ENCODE measurements at places on chromosomes 5 and 9.

DNA sequence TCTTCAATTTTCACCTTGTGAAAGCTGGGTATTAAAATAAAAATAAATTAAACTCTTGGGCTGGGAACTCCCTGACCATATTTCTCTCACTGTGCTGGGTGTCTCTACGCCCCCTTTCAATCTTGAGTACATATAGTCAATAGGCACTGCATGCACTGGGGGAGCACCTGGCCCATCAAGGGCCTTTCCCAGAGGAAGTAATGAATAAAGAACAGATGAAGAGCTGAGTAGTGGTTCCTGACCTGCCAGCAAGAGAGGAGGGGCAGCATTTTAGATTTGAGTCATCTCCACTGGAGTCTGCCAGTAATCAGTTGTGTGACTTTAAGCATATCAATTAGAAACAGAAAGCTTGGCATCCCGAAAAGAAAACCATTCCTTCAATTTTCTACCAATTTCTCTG lies 6.2 kb downstream of the MAPKAP1 start:
- no peak for DNase-seq

GRCh38 chr5:16618138-16618897 lies 1.5 kb upstream of the RETREG1 start:
- DNase-seq: no peak

- DNase-seq: no peak
Measured at GRCh38 chr9:81213456-81213855, 475.9 kb downstream of the TLE1 start.

DNA sequence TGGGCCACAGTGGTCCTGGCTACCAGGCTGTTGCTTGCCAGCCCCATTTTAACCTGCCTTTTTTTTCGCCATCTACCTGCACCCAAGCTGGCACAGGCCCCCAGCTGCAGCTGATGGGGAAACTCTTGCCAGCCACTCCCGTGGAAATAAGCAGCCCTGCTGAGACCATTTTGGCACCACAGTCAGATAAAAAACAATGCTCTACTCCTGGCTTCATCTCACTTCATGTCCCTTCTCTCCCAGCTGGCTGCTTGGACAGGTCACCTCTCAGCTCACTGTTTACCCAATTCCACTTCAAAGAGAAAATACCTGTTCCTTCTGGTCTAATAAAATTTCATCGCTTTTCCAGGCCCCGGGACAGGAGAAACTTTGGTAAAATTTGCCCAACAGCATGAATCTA lies 322.6 kb upstream of the SLC30A5 start:
- DNase-seq: no peak

- DNase-seq: no peak
Measured at GRCh38 chr5:4804691-4805360, 335.3 kb upstream of the ADAMTS16 start.

GRCh38 chr5:40361378-40361777 lies 318.3 kb upstream of the PTGER4 start:
- no peak for DNase-seq

DNA sequence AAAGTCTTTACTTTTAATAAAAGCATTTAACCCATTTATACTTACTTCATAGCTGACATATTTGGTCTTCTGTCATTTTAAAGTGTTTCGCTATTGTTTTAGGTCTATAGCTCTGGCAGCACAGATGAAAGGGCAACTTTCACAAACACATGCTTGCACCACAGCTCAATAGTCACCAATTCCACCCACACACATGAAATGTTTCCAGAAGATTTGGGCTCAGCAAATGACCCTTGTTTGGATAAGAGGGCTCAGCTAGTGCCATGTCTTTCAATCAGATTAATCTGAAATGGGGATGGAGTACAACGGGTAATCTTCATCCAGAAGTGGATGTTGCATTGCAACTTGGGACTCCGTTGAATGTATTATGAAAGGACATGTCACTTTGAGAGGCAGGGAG lies 176.0 kb downstream of the FGF18 start:
- DNase-seq: no peak

DNA sequence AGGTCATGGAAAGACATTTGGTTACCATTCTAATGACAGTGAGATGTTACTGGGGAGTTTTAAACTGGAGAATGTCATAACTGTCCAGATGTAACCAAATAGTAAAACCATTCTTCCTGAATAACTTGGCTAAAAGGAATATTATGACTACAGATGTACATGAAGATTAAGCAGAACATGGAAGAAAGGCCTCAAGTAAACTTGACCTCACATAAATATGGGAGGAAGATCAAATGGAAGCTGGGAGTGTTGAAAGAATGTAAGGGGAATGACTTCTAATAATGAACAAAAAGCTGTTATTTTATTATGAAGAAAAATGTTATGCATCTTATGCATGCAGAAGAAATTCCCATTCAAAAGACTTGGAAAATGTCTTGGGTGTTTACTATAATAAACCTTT lies 107.7 kb upstream of the CDKN2B start:
- DNase-seq: no peak

GRCh38 chr5:124283031-124283430 lies 463.4 kb downstream of the ZNF608 start:
- no peak for DNase-seq

DNA sequence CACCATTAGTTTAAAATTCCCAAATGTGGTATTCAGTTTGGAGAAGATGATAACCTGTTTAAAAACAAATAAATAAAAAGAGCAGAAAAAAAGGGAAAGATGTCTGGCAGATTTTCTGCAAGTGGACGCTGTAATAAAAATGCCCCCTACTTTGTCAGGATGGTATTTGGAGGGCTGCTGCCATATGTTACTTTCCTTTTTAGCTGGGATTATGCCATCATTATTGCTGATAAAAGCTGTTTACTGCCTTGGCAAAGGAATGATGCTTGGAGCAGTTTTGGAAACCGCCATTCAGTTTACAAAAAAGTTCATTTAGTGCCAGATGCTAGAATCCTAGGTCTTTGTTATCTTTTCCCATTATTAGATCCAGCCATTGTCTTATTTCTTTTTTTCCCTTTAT lies 104.8 kb downstream of the PBX3 start:
- DNase-seq: no peak

DNA sequence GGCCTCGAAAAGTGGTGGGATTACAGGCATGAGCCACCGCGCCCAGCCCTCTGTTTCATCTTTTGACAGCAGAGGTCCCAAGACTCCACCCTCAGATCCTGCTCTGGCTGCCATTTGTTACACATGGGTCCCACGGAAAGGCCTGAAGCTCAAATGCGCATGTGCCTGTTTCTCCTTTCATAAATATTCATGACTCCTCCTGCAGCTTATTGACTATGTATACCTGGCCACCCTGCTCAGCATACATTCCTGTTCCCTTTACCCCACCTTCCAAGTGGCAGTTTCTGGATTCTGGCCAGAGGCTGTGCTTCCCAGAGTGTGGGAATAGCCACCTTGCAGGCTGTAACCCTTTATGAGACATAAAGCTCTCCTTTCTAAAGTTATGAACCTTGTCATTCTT lies 46.5 kb downstream of the AUH start:
- DNase-seq: no peak

DNA sequence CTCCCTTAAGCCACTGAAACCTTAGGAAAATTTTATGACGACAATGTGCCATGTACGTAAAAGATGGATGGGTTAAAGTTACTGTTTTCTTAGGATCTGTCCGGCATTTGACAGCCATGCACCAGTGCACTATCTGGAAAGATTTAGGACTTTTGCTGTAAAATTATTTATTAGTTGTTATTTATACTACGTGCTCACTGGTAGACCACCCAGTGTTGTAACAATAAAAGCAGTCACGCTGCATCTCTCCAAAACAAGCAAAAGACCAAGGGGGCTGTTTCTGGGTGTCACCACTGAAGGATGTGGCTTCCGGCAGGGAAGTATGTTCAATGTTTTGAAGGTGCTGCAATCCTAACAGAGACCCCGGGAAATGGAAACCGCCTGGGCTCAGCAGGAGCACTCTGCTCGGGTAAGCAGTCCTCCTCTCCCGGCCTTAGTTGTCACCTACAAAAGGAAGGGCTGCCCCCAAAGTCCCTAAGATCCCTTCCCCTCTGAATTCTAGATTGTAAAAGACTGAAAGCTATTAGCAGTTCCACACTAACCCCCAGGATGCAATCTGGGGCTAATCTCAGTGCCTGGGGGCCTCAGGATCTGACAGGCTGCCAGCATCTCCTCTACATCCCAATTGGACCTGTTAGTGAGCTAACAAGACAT lies 38.6 kb downstream of the SAXO1 start:
- DNase-seq: no peak

GRCh38 chr5:149317281-149318048 lies 27.8 kb upstream of the GRPEL2 start:
- no peak for DNase-seq

- DNase-seq: no peak
Measured at GRCh38 chr5:156219483-156220005, 107.4 kb upstream of the SGCD start.

DNA sequence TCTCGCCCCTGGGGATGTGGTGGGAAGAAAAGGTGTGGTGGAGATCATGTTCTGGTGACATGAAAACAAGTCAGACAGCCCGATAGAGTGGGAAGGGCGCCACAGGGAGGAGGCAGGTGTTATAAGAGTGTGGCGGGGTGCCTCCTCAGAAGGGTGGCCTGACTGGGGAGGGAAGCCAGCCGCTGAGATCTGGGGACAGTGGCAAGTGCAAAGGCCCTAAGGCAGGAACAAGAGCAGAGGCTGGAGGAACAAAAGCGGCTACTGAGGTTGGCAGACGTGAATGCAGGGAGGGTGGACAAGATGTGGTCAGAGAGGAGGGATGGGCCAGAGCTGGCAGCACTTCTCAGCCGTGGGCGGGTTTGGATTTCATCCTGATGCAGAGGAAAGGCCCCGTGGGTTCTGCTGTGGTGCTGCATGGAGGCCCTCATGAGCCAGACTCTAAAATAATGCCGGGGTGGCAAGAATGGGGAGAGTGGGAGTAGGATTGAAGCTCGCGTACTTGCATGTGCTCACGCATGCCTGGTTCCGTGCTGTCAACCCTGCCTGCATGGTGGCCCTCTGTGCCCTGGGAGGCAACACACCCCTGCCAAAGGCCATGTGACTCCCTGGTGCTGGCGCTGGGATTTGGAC lies 89.2 kb downstream of the MVB12B start:
- no peak for DNase-seq

GRCh38 chr9:113155911-113156588 lies 5.2 kb downstream of the SLC31A2 start:
- DNase-seq: no peak

DNA sequence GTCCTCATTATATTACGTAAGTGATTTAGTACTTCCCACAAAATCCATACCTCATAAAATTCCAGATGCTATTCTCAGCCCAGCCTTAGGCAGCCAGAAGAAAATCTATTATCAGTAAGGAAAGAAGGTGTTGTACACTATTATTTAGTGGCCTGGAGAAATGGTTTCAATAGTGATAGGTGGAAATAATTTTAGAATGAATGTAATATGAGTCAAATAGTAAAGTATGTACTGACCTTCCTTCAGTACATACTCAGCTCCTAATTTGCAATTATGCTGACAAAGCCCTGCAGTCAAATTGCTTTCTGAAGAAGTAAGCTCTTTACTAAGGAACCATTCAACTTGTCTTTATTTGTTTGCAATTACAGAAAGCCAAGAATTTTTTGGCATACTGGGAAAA lies 409.2 kb downstream of the HTR1A start:
- DNase-seq: no peak

DNA sequence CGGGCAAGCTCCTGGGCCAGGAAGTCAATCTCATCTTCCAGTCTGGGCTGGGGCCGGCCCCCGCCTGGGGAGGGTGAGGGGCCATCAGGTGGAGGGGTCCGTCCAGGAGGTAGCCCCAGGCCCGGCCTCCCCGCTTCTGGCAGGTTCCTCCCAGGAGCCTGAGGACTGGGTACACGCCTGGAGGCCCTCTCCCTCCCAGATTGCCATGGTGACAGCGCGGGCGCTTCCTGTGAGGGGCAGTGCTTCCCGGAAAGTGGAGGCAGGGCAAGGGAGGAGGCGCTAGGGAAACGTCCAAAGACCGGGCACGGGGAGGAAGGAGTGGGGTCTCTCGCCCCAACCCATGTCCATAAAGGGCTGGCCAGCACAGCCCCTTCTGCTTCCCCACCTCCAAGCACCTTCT lies 4.9 kb downstream of the NPDC1 start:
- no peak for DNase-seq

- DNase-seq: no peak
Measured at GRCh38 chr9:8916771-8917170, 1117.2 kb upstream of the DMAC1 start.

DNA sequence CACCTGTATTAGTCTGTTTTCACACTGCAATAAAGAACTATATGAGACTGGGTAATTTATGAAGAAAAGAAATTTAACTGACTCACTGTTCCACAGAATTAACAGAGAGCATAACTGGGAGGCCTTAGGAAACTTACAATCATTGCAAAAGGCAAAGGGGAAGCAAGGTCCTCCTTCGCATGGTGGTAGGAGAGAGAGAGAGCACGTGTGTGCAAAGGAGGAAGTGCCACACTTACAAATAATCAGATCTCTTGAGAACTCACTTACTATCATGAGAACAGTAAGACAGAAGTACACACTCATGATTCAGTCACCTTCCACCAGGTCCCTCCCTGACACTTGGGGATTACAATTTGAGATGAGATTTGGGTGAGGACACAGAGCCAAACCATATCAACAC lies 258.7 kb downstream of the TRIM32 start:
- no peak for DNase-seq

- DNase-seq: no peak
Measured at GRCh38 chr9:90884178-90884577, 82.6 kb downstream of the SYK start.

- no peak for DNase-seq
Measured at GRCh38 chr5:137265457-137265856, 233.7 kb downstream of the SPOCK1 start.

DNA sequence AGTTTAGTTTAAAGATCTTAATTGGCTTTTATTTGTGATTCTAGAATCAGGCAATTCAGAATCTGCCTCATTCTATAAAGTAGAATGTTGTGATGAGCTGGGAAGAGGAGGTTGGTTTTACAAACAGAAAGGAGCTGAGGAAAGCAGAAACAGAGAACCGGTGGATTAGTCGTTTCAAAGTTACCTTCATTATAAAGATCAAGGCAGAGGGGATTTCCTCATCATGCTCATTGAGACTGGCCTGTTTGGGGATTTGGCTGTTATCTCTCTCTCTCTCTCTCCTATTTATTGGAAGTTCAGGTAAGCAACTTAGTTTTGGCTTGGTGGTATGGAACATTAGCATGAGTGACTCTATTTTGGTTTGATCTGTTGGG lies 134.0 kb downstream of the GCNT1 start:
- DNase-seq: no peak

Data from T-helper 17 cell (primary cell).